ENCODE measurements at places on chromosomes 7 and 10. TPM values are rescaled to one million over a fixed set of nuclear protein-coding genes. Genes with fewer than 3 reads are reported as not detected.

DNA sequence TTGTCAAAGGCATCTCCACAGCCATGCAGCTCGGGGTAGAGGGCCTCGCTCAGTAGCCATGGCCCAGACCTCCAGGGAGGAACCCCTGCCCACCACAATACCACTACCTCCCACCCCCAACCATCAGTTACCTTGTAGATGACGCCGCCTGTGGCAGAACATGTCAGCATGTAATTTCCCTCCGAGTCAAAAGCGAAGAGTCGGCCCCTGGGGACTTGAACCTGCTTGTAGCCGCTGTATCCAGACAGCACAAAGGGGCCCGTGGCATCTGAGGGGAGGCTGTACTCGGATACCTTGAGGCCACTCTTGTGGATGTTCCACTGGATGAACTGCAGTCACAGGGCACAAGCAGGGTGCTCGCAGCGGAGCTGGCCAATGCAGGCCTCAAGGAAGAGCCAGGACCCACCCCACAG lies 16.3 kb upstream of the CYREN start:
- DNase-seq, result no peak

Gene FAS
- polyA plus RNA-seq, result 29.5 TPM

DNA sequence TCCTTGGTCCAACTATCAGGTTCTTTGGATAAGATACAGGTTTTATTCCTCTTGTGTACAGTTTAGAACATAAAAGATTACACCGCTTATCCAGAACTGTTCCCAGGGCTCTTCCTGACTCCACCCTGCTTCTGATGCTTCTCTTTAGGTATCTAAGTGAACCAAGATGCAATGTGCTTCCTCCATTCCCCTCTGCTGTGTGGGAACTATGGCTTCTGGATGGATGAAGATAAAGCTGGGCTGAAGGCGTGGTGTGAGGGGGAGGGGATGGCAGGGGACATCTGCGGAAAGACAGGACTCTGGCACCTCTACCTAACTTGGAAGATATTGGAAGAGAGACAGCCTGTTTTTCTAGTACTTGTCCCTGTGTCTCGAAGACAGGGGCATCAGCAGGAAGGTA lies 209.9 kb upstream of the TBX20 start:
- DNase-seq, result no peak

DNA sequence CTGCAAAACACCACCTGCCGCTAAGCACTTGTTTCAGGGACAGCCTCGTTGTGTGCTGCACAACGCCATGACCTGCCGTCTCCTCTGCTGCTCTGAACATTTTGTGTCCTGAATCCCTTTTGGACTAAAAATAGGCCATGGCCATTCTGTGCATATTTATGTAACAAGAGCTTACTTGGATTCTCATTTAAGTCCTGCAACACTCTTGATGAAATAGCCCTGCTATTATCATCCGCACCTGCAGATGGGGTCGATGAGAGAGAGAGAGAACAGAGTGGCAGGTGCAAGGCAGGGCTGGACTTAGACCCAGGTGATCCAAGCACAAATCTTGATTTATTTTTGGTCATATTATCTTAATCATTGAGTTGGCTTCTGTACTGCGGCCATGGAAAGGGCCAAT lies 121.2 kb upstream of the PRKCQ start:
- DNase-seq, result no peak

GRCh38 chr10:71152043-71152442 lies 60.3 kb upstream of the UNC5B start:
- no peak for DNase-seq

Gene PRSS37
- 0.89 TPM for polyA plus RNA-seq
